Kidney glomerular epithelial cell (primary cell): ENCODE measurements at places on chromosomes 16 and 17.
A peak's percentile ranks its signal among the peaks of the same experiment; 100 is the strongest.

DNA sequence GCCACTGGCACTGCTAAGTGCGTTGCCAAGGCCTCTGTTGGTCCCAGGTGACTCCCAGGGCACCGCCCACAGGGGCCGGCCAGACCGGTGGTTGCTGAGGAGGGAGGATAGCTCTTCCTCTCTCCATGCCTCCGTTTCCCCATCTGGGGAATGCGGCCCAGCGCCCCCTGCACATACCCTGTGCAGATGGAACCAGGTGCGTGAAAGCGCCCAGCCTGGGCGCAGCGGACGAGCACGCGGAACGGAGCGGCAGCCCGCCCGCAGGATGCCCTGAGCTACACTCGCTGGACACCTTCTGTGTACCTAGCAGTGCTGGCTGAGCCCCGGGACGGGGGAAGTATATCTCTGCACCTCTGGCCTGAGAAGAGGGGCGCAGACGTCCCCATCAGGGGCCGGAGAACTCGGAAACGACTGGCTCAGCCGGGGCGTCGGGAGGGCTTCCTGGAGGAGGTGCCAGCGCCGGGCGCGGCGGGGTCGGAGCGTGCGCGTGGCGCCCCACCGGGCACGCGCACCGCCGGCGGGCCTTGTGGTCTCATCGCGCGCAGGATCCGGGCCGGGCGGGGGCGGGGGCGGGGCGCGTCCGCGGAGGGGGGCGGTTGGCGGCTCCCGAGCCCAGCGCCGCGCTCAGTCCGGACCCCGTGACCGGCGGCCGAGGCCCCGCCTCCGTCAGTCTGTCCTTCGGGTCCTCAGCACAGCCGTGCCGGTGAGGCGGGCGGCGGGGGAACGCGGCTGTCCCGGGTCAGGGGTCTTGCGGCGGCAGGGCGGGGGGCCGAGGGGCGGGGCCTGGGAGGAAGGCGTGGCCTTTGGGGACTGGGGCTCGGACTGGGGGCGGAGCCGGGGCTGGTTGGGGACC lies at the start of the genes CCDC78 and HAGHL:
Gene CCDC78, minus strand, starts transcription at position 6 of the 853 bp plus-strand sequence. CDS start 76 bp downstream, outside the sequence.
Gene HAGHL, plus strand, starts transcription at position 669 of the 853 bp plus-strand sequence. CDS start 404 bp downstream, outside the sequence.
- DNase-seq, result no peak

DNA sequence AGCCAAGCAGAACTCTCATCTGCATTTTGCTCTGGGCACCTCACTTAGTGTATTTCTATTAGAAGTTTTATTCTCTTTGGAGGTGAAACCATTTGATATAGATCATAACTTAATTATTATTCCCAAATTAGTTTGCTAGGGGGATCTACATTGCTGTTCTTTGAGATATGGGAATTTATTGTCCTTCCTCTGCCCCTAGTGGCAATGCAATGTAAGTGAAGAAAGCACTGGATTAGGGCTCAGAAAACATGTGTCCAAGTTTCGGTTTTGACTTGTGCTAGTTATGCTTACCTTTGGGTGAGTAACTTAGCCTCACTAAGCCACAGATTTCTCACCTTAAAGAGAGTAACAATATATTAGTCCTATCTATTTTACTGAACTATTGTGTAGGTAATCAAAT lies 2.9 kb downstream of the KRT39 start:
- peak; percentile 11 for DNase-seq

GRCh38 chr16:1026784-1027500 lies 45.4 kb downstream of the SOX8 start:
- no peak for DNase-seq

DNA sequence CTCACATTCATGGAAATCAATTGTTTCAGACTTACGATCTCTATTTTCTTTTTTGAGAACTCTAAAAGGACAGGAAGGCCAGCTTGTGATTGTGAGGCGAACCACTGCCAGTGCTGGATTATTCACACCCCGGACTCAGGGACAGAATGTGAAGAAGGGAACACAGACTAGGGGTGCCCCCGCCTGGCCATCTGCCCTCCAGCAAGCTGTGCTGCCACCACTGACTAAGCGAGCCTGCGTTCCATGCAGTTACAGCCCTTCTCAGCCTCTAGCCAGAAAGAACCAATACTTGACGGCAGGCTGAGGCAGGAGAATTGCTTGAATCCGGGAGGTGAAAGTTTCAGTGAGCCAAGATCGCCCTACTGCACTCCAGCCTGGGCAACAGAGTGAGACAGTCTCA lies 2.8 kb downstream of the HAGH start:
- DNase-seq, result no peak

GRCh38 chr16:66091471-66091891 lies 275.0 kb upstream of the CDH5 start:
- no peak for DNase-seq

GRCh38 chr16:87954361-87954760 lies 3.1 kb downstream of the BANP start:
- DNase-seq, result no peak

DNA sequence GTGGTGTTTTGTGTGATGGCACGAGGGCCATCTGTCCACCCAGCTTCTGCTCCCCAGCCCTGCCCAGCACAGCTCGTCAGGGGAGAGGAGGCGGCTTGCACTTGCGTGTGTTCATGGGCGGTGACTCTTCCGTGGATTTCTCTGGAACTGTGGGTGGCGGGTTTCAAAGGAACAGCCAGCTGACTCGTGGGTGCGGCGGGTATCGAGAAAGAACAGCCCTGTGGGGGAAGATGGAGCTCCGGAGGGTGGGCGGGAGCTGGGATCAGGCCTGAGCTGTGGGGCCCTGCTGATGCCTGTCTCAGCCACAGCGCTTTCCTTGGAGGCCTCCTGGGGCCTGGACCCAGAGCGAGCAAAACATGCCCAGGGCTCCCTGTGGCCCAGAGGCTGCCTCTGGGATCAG lies 13.2 kb downstream of the NAGPA start:
- DNase-seq, result no peak

DNA sequence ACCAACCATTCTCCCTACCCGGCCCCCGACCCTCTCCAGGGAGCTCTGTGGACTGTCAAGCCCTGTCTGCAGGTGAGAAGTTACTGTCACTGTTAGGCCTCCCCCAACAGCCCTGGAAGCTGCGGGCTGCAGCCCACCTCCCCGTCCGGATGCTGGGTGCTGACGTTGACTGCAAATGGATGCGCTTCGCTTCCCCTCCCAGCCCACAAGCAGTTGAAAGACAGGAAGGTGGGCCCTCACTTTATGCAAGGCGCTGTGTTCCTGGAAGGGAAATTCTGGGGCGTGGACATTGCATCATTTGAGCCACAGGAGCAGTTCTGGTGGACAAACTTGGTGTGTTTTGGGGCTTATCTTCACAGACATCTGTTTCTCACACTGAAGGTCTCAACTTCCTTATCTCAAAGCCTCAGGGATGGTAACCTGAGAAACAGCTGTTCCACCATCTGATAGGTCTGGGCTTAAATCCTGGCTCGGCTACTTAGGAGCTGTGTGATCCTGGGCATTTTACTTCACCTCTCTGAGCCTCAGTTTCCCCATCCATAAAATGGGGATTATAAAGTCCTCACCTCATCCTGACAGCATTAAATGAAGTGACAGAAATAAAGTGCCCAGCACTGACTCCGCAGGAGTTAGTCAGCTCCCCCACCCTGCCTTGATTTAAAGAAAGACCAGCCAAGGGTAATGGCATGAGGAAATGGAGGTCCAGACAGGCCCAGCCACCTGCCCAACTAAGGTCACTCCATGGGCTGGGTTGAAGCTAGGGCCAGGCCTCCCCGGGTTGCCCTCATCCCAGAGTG lies 4.6 kb upstream of the DRC7 start:
- DNase-seq, result no peak

- no peak for DNase-seq
Measured at GRCh38 chr17:20157001-20157310, 147.8 kb downstream of the SPECC1 start.

GRCh38 chr17:76094046-76094445 lies 9.5 kb downstream of the EXOC7 start:
- DNase-seq, result no peak

GRCh38 chr17:1158879-1159278 lies 20.9 kb downstream of the ABR start:
- DNase-seq, result peak; percentile 65

DNA sequence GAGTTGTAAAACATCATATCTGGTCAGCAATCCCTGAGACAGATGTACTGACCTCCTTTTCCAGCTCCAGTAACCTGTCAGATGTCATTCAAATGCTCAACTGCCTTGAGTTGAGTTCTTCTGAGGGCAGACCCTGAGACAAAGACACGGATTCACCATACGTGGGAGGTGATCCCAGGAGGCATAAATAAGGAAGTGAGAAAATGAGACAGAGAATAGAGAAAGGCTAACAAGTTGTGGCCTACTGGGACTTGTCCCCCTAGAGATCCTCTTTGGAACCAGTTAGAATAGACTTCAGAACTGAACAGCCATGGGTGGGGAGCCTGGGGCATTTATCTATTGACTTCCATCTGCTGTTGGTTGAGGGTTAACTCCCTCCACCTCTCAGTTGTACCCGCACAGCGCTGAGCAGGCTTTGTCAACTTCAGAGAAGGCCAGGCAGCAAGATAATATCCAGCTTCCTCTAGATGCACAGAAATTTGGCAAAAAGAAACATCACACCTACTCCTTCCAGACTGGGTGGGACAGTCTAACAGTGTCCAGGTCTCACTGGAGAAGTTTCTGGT lies 123.0 kb upstream of the DYNLRB2 start:
- DNase-seq, result no peak

DNA sequence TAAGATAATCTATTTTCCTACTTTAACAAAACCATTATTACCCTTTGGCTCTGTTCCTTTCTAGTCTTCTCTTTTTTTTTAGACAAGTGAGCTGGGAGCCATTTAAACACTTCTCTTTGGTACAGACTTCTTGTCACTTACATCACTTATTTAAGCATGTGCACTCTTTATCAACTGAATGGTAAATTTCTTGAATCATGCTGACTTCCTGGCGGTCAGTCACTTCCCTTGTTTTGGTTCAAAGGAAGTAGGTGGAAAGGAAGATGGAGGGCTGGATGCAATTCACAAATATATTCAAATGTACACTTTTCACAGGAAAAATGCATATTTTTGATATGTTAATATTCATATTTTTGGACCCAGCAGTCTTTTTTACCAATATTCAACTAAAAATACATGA lies 97.1 kb downstream of the ITFG1 start:
- no peak for DNase-seq

DNA sequence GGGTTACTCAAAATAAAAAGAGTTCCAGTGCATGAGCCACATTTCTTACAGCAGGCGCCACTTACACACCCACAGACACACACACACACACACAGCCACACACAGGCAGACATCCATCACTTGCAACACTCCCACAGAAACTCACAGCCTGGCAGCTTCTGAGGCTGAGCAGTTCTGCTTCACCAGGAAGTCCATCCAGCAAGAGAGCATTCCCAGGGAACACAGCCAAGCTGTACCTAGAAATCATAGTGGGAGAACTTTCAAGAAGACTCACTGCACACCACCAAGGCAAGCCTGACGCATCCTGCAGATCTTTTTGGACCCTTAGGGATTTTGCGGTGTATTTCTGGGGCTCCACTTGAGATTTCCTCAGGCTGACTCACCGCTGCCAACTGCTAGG lies 140.9 kb upstream of the WSB1 start:
- no peak for DNase-seq

- no peak for DNase-seq
Measured at GRCh38 chr16:85944572-85945423, 45.8 kb downstream of the IRF8 start.

DNA sequence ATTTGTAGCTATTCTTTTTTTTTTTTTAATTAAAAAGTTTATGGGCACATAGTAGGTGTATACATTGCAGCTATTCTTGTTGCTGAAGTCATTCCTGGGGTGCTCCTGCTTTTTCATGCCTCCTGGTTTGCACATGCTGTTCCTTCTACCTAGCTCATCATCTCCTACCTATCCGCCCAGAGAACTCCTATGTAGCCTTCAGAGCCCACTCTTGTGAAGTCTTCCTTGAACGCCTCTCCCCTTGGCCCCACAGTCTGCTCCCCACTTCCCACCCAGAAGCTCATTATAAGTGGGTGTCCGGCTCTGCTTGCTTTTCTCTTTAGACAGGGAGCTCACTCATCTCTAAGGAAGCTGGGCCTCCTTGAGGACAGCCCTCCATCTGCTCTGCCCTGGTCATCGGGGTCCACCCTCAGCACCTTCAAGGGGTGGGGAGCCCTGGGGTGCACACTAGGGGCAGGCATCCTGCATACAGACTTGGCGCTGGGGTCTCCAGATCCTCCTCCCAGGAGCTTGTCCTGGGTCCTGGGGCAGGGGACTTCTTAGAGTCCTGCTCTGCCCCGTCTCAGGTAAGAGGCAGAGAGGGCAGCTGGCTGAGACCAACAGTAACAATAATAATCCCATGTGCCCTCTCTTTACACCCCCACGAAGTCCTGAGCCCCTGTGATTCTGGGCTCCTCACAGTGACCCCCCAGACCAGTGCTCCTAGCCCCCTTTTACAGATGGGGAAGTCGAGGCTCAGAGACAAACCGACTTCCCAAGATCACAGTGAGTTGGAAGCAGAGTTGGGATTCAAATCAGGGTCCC lies 3.5 kb upstream of the B9D1 start:
- DNase-seq, result no peak

DNA sequence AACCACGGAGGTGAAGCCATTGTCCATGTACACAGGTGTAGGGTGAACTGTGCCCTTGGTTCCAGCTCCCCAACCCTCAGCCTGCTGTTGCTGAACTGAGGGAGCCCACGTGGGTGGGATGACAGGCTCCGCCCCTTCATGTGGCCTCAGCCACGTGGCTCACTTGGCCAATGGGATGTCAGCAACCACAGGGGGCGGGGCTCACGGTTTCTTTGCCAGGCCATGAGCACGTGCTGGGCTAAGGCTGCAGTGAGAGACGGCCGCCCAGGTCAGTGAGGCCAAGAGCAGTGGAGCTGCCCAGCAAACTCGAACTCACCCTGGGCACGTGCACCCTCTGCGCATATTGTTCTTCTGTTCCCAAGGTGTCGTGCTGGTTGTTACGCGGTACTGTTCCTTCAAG lies 282.6 kb downstream of the IRF8 start:
- DNase-seq, result no peak

- no peak for DNase-seq
Measured at GRCh38 chr16:65125871-65126270, 4.0 kb upstream of the CDH11 start.

DNA sequence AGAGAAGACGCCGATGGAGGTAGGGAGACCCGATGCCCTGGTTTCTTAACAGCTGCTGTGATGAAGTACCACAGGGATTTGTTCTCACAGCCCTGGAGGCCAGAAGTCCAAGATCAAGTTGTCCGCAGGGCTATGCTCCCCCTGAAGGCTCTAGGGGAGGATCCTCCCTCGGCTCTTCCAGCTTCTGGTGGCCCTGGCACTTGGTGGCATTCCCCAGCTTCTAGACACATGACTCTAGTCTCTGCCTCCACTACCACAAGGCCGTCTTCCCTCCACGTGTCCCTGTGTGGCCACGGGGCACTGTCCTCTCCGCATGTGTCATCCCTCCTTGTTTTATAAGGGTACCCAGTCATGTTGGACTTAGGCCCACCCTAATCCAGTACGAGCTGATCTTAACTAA lies 375.2 kb downstream of the SLC39A11 start:
- DNase-seq, result no peak

- DNase-seq, result no peak
Measured at GRCh38 chr17:29263916-29264315, 17.3 kb downstream of the CRYBA1 start.

GRCh38 chr16:81029930-81030604 lies 5.6 kb upstream of the ATMIN start:
- no peak for DNase-seq
